ENCODE measurements at places on chromosomes 1 and 21. TPM values are rescaled to one million over a fixed set of nuclear protein-coding genes. Genes with fewer than 3 reads are reported as not detected.
A peak's percentile ranks its signal among the peaks of the same experiment; 100 is the strongest.

DNA sequence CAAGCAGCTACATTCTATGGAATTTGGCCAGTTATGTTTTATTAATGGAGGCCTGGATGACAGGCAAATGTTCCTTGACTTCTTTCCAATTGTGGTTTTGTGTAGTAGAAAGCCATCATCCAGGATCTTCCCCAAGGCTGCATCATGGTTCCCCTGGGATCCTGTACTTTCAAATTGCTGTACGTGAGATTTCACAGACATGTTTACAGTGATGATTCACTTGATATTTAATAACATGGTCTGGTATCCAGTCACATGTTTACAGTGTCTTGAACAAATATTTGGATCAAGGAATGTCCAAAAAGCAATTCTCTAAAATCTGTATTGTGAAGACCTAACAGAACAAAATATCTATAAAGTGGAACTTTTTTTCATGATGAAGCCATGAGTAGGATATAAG, 68.3 kb upstream of the ST6GALNAC3 start:
- DNase-seq, result no peak

DNA sequence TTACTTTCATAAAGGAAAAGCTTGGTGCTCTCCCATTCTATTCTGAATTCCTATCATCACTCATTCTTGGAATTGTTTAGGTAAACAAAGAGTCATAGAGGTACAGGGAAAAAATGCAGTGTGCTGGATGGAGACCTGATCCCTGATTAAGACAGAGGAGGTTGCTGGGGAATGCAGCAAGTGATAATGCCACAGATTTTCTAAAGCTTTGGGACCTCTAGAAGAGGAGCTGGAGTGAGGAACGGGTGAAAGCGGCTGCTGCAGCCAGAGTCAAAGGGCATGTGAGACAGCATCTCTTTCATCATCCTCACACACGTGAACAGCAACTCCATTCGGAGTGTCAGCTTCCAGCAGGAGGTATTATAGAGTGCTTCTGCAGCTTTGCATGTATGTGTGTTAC, 54.9 kb upstream of the DIPK1A start:
- no peak for DNase-seq

GRCh38 chr1:41242342-41243078, 404 bp upstream of the SCMH1 start:
- DNase-seq, result peak; percentile 52

- no peak for DNase-seq
Measured at GRCh38 chr1:145992502-145992936, 3.9 kb downstream of the TXNIP start.

GRCh38 chr1:24027838-24028468, 47.8 kb upstream of the SRSF10 start:
- no peak for DNase-seq

DNA sequence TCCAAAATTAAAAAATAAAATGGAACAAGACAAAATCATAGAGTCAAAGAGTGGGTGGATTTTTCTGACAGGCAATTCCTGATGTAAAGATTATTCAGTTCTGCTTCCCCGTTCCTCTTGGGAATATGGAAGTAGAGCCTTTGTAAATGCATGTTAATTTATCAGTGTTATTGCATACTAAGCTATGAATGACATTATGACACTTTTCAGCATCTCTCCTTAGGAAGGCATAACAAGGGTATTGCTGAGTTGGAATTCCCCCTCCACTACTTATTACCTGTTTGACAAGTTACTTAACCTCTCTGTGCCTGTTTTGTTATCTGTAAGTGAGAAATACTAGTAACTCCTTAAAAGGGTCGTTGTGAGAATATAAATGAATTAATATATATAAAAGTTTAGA, 640.4 kb downstream of the LMO4 start:
- no peak for DNase-seq

DNA sequence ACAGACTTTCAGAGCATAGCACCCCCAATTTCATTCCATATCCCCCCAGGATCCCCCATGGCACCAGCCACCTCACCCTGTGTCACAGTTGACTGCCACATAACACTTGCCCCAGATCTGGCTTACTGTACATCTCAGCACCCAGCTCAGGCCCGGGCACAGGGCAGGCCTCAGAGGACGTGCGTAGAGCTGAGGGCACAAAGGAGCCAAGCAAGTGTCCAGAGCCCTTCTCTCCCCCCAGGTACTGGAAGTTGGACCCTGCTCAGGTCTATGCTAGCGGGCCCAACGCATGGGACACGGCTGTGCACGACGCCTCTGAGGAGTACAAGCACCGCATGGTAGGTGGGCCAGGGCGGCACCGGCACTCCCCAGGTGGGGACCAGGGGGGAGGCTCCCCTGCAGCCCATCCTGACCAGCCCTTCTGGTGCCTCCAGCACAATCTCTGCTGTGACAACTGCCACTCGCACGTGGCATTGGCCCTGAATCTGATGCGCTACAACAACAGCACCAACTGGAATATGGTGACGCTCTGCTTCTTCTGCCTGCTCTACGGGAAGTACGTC, 8.0 kb upstream of the SYTL1 start:
- DNase-seq, result no peak

- DNase-seq, result no peak
Measured at GRCh38 chr1:243549108-243549507, 293.3 kb downstream of the SDCCAG8 start.

GRCh38 chr1:94790246-94790645, 29.9 kb upstream of the SLC44A3 start:
- no peak for DNase-seq

- no peak for DNase-seq
Measured at GRCh38 chr1:31487143-31487542, 74.1 kb downstream of the SERINC2 start.

GRCh38 chr1:54109129-54110090, 43.4 kb downstream of the CDCP2 start:
- DNase-seq, result no peak

- DNase-seq, result no peak
Measured at GRCh38 chr21:31902438-31902837, 29.6 kb downstream of the HUNK start.

- DNase-seq, result no peak
Measured at GRCh38 chr1:232743999-232744398, 61.2 kb upstream of the MAP10 start.

GRCh38 chr1:222241410-222241809, 306.5 kb downstream of the HHIPL2 start:
- no peak for DNase-seq

DNA sequence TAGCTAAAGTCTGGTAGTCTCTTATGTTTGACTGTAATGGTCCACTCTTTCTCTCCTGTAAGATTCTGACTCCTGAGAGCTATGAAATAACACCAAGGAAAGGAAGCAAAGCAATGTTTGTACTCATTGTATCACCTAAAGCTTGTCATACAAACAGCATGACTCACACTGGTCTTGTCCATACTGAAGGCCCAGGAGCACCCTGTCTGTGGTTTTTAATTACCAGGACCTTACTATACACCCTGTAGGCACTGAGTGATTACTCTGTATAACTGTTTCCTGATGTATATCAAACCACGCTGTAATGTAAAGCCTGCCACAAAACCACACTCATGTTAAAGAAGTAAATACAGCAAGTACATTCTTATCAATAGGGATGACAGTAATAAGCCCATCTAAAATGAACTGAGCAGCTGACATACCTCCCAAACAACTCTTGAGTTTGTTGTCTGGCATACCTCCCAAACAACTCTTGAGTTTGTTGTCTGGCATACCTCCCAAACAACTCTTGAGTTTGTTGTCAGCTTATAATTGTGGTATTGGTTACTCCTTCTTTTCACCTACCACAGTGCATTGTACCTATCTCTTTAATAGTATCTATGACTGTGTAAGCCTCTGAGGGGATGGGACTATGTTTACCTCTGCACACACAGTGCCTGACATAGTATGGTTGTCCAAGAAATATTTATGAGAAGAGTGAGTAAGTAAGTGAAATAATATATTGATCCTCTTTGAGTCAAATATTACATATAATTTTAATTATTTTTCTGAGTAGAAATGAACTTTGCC, 11.6 kb upstream of the TNFSF18 start:
- DNase-seq, result no peak

- no peak for DNase-seq
Measured at GRCh38 chr1:167016100-167016750, 27.1 kb downstream of the MAEL start.

DNA sequence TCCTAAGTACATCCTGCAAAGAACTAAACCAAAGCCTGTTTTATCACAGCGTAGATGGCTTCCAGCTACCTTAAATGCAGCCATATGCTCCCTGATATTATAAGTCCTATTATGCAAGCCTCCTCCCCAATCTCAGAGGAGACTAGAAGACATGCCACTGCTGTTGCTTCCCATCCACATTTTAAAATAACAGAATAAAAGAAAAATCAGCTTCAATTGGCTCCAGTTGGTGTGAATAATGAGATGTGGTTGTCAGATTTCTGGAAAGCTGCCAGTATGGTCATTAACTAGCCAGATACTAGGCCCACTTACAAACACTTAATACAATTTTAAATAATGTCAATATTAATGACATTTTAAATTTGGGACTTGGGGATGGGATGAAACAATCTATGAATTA, 25.7 kb downstream of the WARS2 start:
- DNase-seq, result no peak

The CACHD1 gene
- total RNA-seq, result 9.2 TPM

The RIIAD1 gene
- 3.3 TPM for total RNA-seq

The MPL gene
- 0.65 TPM for total RNA-seq

The S100A1 gene
- 1,508 TPM for total RNA-seq

The OSCP1 gene
- total RNA-seq, result 6.4 TPM

The LCE3D gene
- not detected for total RNA-seq

The SPAG17 gene
- total RNA-seq, result not detected
